ENCODE measurements at places on chromosomes 2 and 18.

- DNase-seq: no peak
These were observed 21.7 kb downstream of the CDH19 start for GRCh38 chr18:66582211-66582610.

GRCh38 chr2:224211791-224212190 lies 172.7 kb upstream of the SERPINE2 start:
- no peak for DNase-seq

DNA sequence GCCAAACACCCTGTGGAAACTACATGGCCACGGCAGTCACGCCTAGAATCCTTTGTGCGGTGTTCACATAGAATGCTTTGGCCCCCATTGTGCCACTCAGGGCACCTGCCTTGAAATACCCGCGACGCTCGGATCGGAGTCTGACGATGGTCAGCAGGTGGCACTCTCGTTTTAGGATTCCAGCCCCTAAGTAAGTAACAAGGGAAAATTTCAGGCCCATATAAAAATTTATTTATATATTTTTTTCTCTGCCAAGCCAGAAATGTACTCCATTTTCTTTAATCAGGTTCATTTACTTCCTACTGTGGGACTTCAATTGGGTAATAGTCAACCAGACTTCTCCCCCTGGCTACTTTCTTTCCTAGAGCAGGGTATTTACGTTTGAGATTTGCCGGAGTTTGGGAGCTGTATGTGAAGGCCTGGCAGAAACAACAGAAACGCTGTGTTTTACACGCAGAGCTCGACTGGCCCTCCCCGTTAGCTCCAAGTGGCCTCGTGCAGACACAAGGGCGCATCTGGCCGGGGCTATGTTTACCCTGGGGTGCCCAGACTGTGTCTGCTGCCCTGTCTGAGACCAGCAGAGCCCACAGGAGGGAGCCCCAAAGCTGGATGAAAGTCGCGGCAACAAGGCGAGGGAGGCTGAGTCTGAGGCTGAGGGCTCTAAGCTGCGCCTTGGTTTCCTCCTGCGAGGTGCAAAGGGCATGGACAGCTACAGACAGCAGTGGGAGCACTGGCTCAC lies 41.6 kb downstream of the LRRC30 start:
- DNase-seq: no peak

GRCh38 chr2:128354161-128354560 lies 35.5 kb upstream of the HS6ST1 start:
- no peak for DNase-seq

DNA sequence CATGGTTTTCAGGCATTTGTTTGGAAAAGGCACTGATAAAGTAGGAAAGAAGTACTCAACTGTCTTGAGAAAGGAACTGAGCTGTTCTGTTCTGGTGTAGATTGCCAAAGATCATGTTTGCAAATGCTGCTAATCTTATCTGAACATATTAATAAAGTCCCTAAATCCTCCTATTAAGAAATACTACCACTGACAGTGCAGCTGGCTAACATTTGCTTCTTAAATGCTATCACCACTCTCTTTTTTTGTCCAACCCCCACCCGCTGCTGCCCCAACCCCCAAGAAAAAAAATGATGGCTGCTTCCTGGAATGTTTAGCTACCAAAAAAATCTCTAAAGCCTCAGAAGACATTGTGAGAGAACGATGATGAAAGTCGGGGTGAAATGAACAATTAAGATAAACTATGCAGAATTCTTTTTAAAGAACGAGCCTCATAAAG lies 130.7 kb downstream of the CCBE1 start:
- DNase-seq: peak; percentile 33

DNA sequence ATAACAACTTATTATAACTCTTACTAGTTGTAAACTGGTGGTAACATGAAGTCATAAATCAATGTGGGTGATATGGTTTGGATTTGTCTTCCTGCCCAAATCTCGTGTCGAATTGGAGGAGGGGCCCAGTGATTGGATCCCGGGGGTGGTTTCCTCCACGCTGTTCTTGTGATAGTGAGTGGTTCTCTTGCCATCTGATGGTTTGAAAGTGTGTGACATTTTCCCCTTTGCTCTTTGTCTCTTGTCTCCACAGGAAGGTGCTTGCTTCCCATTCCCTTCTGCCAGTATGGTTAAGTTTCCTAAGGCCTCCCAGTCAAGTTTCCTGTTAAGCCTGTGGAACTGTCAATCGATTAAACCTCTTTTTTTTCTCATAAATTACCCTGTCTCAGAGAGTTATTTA lies 321.6 kb downstream of the DSEL start:
- DNase-seq: no peak

- no peak for DNase-seq
These were observed 120.8 kb downstream of the MEIS1 start for GRCh38 chr2:66555501-66556324.

DNA sequence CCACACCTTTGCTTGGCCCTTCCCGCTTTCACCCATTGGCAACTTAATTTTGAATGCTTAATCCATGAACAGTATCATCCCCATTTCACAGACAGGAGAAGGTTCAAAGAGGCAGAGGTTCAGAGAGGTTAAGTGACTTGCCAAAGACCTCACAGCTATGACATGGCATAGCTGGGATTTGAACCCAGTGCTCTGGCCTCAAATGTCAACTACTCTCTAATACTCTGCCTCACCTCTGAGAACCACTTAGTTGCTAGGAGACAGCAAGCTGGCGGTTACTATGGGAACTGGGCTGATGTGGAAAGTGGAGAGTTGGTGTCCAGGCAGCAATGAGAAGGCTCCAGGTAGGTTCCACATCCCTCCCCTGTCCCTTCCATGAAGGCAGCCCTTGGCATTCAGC lies 15.8 kb upstream of the PRSS56 start:
- DNase-seq: no peak

- no peak for DNase-seq
These were observed 54.8 kb upstream of the PDE1A start for GRCh38 chr2:182481676-182482075.

DNA sequence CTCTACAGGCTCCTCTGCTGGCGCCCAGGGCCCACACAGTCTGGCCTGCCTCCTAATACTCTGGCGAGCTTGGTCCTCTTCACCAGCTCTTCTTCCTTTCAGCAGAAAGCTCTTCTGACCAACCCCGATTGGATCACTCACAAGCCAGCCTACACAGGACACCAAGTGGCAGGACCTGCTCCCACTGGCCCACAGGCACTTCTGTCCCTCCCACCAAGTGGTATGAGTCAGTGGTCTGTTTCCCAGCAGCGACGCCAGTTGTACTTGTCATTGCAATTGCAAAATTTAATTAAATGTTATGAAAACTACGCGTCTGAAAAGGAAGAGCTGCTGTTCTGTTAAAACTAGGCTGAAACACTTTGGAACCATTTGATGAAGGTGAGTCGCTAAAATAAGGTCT lies 46.7 kb downstream of the NDUFA10 start:
- no peak for DNase-seq

DNA sequence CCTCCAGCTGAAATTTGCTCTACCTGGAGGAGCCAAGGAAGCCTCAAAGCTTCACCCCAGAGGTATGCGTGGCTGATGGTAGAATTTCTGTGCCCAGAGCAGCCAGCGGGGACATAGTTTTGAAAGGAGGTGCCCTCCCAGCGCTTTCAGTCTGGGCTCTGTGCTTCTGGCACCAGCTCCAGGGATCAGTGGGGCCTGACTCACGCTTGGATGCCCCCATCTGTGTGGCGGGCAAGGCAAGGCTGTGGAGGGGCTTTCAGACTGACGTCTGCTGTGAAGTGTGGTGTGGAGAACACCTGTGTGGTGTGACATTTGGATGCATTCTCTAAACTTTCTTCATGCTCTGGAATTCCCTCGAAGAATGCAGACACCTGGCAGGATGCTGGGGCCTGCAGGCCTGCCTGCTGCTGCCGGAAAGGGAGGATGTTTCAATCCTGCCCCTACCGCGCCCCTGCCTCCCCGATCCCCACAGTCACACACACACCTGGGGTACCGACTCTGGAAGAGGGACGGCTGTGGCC lies 84.1 kb downstream of the CTIF start:
- no peak for DNase-seq

DNA sequence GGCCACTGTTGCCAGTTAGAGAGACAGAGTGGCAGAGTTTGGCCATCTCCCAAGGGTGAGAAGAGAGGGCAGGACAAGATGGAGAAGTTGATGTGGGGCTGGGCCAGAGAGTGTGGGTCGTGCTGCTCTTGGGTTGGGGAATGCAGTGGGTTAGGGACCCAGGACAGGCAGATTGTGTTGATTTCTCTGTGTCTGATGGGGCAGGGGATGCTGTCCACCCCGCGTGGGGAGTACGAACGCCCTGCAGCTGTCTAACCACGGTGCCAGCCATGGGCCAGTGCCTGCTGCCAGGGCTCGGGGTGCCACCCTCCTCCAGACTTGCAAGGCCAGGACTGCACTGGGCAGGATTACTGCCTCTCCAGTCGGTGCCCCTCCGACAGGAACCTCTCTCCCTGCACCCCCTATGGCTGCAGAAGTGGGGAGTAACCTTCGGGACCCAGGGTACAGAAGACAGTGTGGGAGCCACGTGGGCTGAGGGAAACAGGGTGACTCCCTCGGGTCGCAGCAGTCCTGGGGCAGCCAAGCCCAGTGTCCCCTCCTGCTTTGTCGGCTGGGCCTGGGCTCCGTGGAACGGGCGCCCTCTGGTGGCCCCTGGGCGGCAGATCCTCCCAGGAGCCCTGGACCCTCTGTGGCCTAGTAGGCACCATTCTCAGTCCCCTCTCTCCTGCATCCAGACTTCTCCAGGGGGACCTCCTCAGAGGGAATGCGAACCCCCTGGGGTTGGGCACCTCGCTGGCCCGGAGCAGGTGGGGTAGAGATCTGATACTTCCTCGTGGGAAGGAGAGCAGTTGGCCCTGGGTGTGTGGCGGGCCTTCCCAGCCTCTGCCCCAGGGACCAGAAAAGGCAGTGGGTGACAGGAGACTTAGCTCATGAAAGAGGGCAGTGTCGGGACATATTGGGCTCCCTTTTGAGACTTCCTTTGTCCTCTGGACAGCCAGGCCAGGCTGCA lies 2.7 kb downstream of the GPC1 start:
- no peak for DNase-seq

- no peak for DNase-seq
These were observed 212.5 kb downstream of the SETBP1 start for GRCh38 chr18:44893045-44893706.

- no peak for DNase-seq
These were observed 35.0 kb downstream of the CERKL start for GRCh38 chr2:181621779-181622490.

DNA sequence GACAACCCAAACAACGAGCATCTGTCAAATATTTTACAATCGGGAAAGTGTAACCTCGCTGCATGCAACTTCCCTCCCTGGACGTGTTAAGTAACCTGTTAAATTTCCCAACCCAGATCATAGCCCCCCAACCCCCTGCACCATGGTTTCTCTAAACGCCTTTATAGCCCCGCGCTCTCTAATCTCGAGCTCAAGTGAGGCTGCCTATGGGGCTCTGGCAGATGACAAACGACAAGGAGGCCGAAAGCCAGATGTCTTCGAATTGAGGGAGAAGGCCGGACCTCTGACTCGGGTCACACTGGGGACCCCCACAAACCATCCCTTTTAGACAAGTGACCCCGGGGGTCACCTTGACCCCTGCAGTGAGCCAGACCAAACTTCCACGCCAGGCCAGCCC lies 526 bp downstream of the COX7A2L start:
- DNase-seq: no peak

- DNase-seq: peak; percentile 38
These were observed 214.4 kb upstream of the DSEL start for GRCh38 chr18:67730886-67731285.

- DNase-seq: no peak
These were observed 12.2 kb upstream of the KIF1A start for GRCh38 chr2:240832205-240832727.

- DNase-seq: no peak
These were observed 679 bp downstream of the PMAIP1 start for GRCh38 chr18:59900222-59901128.

GRCh38 chr2:171883275-171883893 lies 10.7 kb downstream of the SLC25A12 start:
- DNase-seq: no peak

DNA sequence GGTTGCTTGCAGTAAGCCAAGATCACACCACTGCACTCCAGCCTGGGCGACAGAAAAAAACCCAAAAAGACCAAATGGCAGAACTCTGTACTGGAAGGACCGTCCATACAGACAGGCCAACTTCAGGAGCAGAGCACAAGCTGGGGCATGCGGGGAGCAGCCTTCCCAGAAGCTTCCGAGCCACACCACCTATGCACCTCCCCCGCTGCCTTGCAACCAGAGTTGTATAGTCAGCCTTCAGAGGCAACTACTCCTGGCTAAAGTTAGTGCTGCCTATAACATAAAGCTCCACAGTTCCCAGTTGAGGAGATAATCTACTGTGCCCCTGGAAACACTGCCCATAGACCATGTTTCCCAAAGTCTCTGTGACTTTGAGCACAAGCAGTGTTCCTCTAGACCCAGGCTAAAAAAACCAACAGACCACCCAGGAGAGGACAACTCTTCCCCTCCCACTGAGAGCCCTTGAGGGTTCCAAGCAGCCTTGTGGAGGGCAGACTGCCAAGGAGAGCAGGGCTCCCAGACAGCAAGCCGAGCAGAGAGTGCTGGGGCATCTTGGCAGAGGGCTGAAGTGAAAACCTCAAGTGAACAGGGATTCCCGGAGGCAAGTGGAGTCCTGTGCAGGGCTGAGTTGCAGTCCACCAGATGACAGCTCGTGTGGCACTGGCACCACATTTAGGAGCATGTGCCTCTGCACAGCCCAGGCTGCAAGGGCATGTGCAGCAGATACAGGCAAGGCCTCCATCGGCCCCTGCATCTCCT lies 6.8 kb downstream of the SFT2D3 start:
- no peak for DNase-seq

GRCh38 chr2:105786231-105787230 lies 41.8 kb downstream of the NCK2 start:
- no peak for DNase-seq

DNA sequence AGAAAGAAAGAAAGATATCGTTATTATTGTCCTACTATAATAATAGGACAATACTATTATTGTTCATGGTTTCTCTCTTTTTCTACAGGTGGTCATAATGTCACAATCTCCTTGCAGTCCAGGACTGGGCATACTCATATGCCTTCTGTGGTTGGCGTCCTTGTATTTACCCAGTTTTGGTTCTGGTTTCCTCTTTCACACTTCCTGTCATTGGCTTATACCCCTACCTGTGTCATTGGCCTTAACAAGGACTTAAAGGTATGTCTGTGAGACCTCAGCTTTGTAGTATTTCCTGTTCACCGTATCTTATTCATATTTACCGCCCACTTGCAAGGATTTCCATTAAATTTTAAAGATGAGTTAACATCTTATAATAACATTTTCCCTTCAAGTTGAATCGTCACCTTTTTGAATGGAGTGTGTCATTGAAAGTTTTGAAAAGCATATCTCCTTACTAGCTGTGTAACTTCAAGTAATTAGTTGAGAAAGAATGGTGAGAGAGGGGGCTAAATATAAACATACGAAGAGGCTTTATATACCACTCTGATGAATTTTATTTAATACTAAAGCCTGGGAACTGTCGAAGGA lies 36.5 kb upstream of the HTR2B start:
- DNase-seq: no peak

- no peak for DNase-seq
These were observed 254.8 kb downstream of the GLI2 start for GRCh38 chr2:120990451-120990871.

DNA sequence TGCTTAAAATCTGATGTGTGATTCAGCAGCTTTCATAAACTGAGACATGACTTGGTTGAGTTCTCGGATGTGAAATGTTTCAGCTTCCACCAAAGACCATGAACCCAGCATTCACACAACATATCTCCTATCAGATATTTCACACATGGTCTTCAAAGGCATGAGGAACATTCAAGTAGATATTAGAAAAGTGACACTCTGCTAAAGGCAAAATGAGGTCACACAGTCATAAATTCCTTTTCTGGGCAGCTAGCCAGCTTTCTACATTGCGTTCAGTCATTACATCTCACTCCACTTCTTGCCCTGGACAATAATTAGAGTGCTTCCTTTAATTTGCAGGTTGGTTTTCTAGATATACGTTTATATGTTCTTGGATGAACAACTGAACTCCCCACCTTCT lies 96.7 kb downstream of the GAREM1 start:
- DNase-seq: no peak
